IPS DF 19.7 (cell line): ENCODE measurements at places on chromosomes 1 and 21.

DNA sequence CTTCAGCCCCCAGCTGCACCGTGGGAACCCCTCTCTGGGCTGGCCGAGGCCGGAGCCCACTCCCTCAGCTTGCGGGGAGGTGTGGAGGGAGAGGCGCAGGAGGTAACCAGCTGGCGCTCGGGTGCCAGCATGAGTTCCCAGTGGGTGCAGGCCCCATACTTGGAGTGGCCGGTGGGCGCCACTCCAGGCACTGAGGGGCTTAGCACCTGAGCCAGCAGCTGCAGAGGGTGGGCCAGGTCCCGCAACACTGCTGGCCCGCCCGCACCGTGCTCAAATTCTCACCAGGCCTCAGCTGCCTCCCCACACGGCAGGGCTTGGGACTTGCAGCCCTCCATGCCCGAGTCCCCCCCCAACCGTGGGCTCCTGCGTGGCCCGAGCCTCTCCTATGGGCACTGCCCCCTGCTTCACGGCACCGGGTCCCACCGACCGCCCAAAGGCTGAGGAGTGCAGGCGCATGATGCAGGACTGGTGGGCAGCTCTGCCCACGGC, 47.2 kb downstream of the LRRC53 start:
- DNase-seq = no peak

DNA sequence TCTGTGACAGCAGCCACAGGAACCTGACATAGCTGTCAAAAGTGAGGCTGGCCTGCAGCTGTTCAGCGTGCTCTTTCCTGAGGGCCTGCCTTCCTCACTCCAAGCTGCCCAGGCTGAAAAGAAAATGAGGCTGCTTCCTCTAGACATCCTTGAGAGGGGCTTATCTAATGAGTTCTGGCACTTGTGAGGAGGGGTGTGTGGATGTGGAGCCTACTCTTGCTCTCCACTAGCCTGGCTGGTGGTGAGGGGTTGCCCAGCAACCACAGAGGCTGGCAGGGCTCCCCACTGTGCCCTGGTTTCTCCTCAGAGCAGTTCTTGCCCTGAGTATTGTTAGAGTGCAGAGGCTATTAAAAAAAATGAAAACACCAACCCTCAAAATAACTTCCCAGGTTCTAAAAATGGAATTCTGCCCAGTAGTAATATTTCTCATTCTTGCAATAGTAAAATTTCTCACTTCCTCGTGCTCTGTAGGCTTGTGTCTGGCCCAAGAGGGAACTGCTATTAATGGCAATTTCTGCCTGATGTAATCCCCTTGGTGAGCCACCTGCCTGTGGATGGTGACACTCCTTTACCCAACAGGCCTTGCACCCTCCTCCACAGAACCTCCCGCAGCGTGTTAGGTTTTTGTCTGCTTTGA, 52.6 kb upstream of the EPS8L3 start:
- DNase-seq = no peak

DNA sequence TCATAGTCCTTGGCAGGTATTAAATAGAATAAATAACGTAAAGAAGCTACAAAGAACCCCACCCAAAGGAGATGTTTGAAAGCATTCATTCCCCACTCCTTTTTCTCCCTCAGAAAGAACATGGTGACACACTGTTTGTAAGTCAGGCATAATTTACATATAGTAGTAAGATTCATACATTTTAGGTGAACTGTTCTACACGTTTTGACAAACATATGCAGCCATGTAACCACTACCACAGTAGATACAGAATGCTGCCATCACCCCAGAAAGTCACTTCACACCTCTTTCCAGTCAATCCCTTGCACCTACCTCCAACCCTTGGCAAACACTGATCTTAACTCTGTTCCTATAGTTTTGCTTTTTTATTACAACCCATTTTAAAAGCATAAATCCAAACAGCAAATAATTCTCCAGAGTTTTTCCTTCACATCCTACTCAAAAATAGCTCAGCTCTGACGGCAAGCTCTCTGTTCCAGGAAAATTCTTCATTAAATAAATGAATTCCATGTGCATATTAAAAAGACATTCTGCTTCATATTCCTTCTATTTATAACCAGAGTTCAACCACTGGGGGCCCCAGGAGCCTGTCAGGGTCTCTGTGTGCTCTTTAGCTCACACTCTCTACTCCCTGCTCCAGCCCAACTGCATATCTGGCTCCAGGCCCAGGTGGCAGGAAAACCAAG, 258.8 kb downstream of the PLPP3 start:
- no peak for DNase-seq

DNA sequence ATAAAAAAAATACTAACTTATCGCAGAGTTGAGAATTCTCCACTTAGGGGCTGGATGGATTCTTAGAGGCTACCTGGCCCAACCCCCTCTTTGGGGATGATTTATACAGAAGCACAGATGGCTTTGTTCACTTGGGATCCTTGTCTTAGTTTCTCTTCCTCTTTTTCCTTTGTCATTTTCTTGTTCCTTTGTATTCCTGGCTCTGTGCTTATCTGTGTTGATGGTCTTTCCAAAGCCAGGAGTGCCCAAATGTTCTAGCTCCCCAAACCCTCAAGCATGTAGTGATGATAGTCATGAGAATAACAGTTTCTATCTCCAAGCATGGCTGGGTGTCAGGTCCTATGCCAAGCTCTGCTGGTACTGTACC, 27.4 kb downstream of the EPHB2 start:
- no peak for DNase-seq

- DNase-seq = no peak
These were observed 94.7 kb downstream of the DMRTA2 start for GRCh38 chr1:50328552-50328951.

- no peak for DNase-seq
These were observed 46.9 kb downstream of the CD34 start for GRCh38 chr1:207863893-207864535.

DNA sequence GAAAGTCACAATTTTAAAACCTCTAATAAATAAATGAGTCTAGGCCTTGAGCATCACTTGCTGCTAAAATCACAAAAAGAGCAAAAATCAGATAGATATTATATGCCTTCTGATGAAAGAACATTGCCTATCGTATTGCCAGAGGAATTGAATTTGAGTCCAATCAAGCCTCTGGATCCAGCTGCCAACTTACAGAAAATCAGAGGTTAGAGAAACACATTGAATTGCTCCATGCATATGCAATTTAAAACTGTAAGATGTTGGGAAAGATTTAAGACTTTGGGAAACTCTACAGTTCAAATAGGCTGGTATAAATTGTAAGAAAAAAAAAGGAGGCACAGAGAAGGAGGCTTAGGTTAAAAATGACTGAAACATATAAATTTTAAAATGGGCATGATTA, 93.5 kb downstream of the TM2D1 start:
- no peak for DNase-seq

GRCh38 chr21:29857150-29857549, 82.6 kb downstream of the GRIK1 start:
- no peak for DNase-seq

- DNase-seq = no peak
These were observed 4.7 kb downstream of the CAP1 start for GRCh38 chr1:40045182-40045581.

- DNase-seq = no peak
These were observed 209.3 kb downstream of the PLA2G4A start for GRCh38 chr1:187037973-187038553.

GRCh38 chr1:47569681-47570470, 132.0 kb downstream of the FOXD2 start:
- DNase-seq = no peak

- DNase-seq = no peak
These were observed 628.5 kb downstream of the SMYD3 start for GRCh38 chr1:245878585-245878984.

DNA sequence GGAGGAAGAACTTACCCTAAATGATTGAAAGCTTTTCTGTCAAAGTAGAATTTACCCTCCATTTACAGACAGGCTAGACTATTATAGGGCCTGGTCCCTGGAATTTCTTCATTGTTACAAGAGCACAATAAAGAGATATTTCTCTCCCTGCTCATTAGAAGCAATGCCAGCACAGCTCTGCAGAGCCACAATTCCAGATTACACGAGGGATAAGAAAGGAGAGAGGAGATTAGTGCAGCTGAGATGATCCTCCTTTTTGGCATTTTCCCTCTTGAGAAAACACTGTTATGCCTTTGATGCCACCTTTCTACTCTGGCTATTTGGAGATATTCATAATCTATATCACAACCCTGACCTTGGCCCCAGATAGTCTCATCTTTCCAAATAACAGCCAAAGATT, 1119.5 kb upstream of the TMPRSS15 start:
- DNase-seq = no peak
